ENCODE measurements at places on chromosomes 2 and 18.

GRCh38 chr18:58638441-58638840 is 9.6 kb upstream of the ALPK2 start:
- DNase-seq, result no peak

- DNase-seq, result no peak
These were observed 405.1 kb downstream of the GPD2 start for GRCh38 chr2:156841321-156841720.

DNA sequence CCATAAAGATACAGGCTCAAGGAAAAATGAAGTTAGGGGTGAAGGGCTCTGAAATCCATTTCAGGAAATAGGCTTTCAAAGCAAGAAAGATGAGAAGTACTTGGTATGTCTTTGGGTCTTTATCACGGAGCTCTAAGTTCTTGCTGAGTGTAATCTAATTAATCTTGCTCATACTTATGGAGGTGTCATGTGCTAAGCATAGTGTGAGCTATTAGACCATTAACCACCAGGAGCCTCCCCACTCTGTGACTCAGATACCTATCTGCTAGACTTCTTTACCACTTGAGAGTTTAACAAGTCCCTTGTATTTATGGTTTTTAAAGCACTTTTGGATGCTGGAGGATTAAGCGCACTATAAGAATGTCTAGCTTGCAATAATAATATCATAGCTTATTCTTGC is 678.7 kb downstream of the EPHA4 start:
- no peak for DNase-seq

DNA sequence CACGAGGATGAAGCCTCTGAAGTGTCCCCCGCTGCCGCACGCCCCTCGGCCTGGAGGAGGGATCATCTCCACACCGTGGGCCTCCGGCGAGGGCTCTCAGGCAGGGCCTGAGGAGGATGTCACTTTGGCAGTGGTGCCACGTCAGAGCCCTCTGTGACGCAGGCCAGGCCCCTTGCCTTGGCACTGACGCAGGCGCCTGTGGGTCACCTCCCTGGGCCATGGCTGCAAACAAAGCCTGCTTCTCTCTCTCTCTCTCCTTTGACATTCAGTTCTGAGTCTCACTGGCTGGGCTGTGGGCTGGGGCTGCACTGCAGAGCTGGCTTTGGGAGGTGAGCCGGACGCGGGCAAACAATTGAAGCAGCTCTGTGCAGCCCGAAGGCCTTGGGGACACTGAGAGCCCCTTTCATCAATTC is 273.7 kb downstream of the TWIST2 start:
- DNase-seq, result no peak

GRCh38 chr2:9975328-9975727 is 23.8 kb downstream of the GRHL1 start:
- no peak for DNase-seq

DNA sequence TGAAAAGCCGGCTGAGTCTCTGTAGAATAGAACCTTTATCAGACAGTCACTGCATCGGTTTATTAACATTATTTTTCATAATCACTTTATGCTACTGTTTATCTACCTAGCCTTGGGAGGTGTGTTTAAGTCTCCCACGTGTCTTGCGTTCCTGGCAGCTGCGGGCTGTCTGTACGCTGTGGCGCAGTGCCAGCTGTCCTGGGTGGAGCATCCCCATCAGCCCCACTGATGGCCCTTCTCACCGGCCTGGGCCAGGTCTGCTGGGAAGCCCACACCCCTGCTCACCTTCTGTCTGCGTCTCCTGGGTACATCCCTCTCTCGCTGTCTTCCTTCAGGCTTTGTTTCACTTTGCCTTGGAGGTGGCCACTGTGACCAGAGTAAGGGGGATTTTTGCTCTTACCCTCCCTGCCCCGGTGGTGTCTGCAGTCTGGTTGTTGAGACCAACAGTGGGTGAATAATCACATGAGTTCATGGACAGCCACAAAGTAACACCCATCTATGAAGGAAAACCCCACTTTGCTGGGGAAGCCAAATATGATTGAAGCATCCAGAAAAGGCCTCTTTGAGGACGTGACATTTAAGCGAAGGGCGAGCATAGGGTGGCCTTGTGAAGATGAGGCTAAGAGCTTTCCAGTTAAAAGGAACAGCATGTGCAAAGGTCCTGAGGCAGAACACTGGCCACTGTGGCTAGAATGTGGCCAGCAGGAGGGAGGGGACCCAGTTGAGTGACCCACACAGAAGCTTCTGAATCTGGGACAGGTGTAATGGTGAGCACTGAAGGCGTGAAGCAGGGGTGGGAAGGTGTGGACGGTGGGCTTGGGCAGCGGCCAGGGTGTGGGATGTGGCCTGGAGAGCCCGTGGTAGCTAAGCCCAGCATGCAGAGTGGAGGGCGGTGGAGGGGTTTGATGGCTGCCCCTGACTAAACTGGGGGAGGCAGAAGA is 41.7 kb downstream of the RAMP1 start:
- no peak for DNase-seq

- no peak for DNase-seq
These were observed 60.3 kb downstream of the CRACDL start for GRCh38 chr2:98875746-98876145.

GRCh38 chr2:237096911-237097310 is 11.2 kb downstream of the COPS8 start:
- no peak for DNase-seq

DNA sequence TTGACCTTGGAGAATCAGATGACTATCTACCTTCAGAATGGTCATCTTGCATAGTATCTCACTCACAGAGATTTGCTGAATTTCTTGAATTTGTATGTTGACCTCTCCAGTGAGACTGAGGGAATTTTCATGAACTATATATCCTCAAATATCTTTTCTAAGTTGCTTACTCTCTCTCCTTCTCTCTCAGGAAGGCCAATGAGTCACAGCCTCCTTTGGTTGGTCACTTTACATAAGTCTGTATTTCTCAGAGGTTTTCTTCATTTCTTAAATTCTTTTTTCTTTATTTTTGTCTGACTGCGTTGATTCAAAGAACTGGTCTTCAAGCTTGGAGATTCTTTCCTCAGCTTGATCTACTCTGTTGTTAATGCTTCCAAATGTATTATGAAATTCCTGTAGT is 51.7 kb downstream of the VIT start:
- DNase-seq, result no peak
